Activated naive CD4-positive, alpha-beta T cell treated with anti-CD3 and anti-CD28 coated beads, Interleukin-2, amount 50 U/mL, for 72 hours (primary cell): ENCODE measurements at places on chromosomes 2 and 18. TPM values are rescaled to one million over a fixed set of nuclear protein-coding genes. Genes with fewer than 3 reads are reported as not detected.

SERPINB12 gene
- total RNA-seq: not detected

CDH20 gene
- 0.14 TPM for total RNA-seq

CD302 gene
- total RNA-seq: 0.20 TPM

IGFBP5 gene
- total RNA-seq: not detected

TFCP2L1 gene
- total RNA-seq: not detected

SESTD1 gene
- 15.4 TPM for total RNA-seq

CD8B gene
- 1.3 TPM for total RNA-seq

CNRIP1 gene
- not detected for total RNA-seq

VWC2L gene
- not detected for total RNA-seq

GKN2 gene
- not detected for total RNA-seq

ARHGEF4 gene
- total RNA-seq: 0.80 TPM

PNO1 gene
- total RNA-seq: 15.7 TPM

TNFRSF11A gene
- total RNA-seq: 15.8 TPM

TSPYL6 gene
- total RNA-seq: not detected

PAX8 gene
- total RNA-seq: 1.3 TPM

CHST9 gene
- total RNA-seq: not detected

IRS1 gene
- total RNA-seq: 2.7 TPM

FRZB gene
- total RNA-seq: not detected

GALNT14 gene
- 1.2 TPM for total RNA-seq

SMAD2 gene
- 146 TPM for total RNA-seq

ANTXR1 gene
- not detected for total RNA-seq

B3GNT7 gene
- 0.07 TPM for total RNA-seq

MYOM1 gene
- total RNA-seq: 1.8 TPM

TUBB8B gene
- not detected for total RNA-seq

CBLN2 gene
- total RNA-seq: not detected
